ENCODE measurements at places on chromosomes 4 and X. TPM values are rescaled to one million over a fixed set of nuclear protein-coding genes. Genes with fewer than 3 reads are reported as not detected.

The TKTL2 gene
- not detected for total RNA-seq

The NEUROG2 gene
- not detected for total RNA-seq

The AFF2 gene
- not detected for total RNA-seq

The TXK gene
- total RNA-seq: 0.17 TPM

The HS3ST1 gene
- under 0.01 TPM for total RNA-seq

The ESX1 gene
- not detected for total RNA-seq

The CT45A10 gene
- not detected for total RNA-seq

The STARD8 gene
- total RNA-seq: 7.3 TPM

The HSFX2 gene
- not detected for total RNA-seq

The ARMCX2 gene
- 164 TPM for total RNA-seq

The CENPU gene
- 38.0 TPM for total RNA-seq

The CABS1 gene
- total RNA-seq: not detected

The SPANXN3 gene
- total RNA-seq: not detected

The SPP1 gene
- 0.29 TPM for total RNA-seq

The CXorf49 gene
- total RNA-seq: not detected

The PLS3 gene
- total RNA-seq: 176 TPM

The KLF8 gene
- 2.8 TPM for total RNA-seq

The NDUFC1 gene
- 42.8 TPM for total RNA-seq

The FIP1L1 gene
- 88.3 TPM for total RNA-seq

The RPA4 gene
- total RNA-seq: 0.66 TPM

The RXFP1 gene
- 0.73 TPM for total RNA-seq

The SAGE1 gene
- total RNA-seq: not detected

The ELOVL6 gene
- 33.5 TPM for total RNA-seq

The USP26 gene
- total RNA-seq: not detected

The TLR2 gene
- total RNA-seq: 0.58 TPM

The ETDB gene
- not detected for total RNA-seq

The INTU gene
- total RNA-seq: 6.3 TPM

The WDFY3 gene
- total RNA-seq: 72.7 TPM

The CCNB3 gene
- 0.17 TPM for total RNA-seq

The ATP11C gene
- 70.1 TPM for total RNA-seq

The POF1B gene
- total RNA-seq: not detected

The TBCK gene
- total RNA-seq: 53.8 TPM

The NLRP2B gene
- total RNA-seq: not detected

The HHIP gene
- total RNA-seq: 0.29 TPM

The IQCM gene
- total RNA-seq: not detected

The ATP2B3 gene
- not detected for total RNA-seq

The SYTL5 gene
- 2.8 TPM for total RNA-seq

The LRCH2 gene
- 6.9 TPM for total RNA-seq

The SORCS2 gene
- 0.29 TPM for total RNA-seq

The RAB9A gene
- 37.5 TPM for total RNA-seq

The FAM133A gene
- 0.15 TPM for total RNA-seq

The XAGE1A gene
- not detected for total RNA-seq

The FRMPD4 gene
- 2.8 TPM for total RNA-seq

The SUPT20HL2 gene
- total RNA-seq: not detected

The ARSJ gene
- total RNA-seq: 28.0 TPM

The MMRN1 gene
- not detected for total RNA-seq

The VCX3A gene
- not detected for total RNA-seq

The BEND2 gene
- not detected for total RNA-seq

The USP17L13 gene
- not detected for total RNA-seq

The TMEM47 gene
- 77.8 TPM for total RNA-seq

The USP17L30 gene
- not detected for total RNA-seq

Data from smooth muscle cell of trachea (primary cell).